ENCODE measurements at places on chromosomes 11 and 22.

GRCh38 chr11:69119190-69119589, 36.5 kb upstream of the SMIM38 start:
- no peak for DNase-seq

DNA sequence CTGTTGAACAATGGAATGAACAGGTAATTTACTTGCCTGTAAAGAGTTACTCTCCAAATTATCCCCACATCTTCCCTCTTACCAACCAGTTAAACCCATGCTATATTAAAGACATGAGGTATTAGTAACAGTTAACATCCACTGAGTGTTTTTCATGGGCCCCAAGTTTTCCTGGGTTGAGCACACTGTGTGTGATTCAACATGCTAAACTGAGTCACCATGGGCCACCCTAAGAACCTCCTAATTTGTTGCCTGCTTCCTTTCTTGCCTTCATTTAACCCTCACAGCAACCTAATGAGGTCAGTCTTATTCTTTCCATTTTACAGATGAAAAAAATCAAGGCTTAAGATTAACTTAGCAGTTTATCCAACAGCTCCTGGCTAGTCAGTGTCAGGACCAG, 51.0 kb downstream of the GALNT18 start:
- no peak for DNase-seq

DNA sequence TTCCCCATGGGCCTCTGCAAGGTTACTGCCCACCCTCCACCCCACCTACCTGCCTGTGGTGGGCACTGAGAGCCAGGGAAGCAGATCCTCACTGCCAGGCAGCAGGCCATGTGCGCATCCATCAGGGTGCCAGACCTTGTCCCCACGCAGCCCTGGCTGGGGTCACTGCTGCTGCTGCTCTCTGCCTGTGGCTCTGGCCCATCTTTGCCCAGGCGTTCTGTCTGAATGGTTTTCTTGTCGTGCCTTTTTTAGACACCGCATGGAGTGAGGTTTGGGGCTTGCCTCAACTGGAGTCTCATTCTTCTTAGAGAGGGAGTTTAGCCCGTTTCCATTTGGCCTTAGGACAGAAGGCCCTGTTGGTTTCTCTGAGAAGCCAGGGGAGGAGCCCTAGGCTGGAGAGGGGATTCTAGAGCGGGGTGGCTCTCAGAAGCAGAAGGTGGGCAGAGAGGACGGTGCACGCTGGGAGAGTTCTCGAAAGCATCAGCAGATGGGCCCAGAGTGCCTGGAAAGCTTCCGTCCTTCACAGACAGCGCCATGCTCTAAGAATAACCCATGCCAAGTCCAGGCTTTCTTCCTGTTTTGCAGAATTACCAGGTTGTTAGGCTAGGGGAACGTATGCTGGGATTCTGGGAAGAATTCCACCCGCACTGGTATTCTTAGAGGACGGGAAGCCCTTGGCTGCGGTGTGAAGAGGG, 8.1 kb downstream of the TANGO2 start:
- DNase-seq: no peak

DNA sequence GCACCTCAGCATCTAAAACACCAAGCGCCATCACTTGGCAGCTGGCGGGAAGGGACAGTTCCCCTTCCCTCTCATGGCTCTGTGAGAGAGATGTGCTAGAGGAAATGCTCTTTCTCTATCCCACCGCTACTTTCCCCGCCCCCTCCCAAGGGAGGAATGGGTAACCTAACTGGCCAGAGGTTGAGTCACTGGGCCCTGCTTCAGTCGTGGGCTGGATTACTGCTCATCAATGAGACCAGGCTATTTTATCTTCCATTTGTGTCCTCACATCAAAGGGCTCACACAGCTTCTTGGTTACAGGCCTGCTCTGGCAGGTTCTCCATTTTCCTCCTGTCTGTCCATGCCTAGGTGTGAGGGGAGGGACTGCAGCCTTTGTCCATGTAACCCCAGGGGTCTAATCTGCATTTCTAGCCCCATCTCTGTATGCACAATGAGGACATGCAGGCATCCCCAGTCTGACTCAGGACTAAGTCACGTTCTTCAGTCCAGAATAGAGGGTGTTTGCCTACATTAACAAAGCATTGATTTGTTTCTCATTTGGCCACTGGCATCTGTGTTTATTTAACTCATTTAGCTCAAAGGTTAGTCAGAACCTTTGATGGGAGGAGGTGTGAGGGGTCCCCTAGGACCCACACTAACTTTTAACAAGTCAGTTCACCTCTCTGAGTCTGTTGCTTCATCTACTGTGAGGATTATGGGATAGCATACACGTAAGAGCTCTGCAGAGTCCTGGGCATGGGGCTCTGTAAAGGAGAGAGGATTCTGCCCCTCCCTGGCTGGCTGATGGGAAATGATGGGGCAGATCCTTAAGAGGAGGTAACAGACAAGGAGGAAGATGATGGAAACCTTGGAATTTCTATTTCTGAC, 99.1 kb downstream of the XRRA1 start:
- DNase-seq: no peak

- DNase-seq: no peak
These were observed 22.7 kb upstream of the ACER3 start for GRCh38 chr11:76837696-76838677.

GRCh38 chr11:119460582-119460981, 37.6 kb upstream of the THY1 start:
- no peak for DNase-seq

- no peak for DNase-seq
These were observed 1.8 kb downstream of the MTMR2 start for GRCh38 chr11:95922099-95922498.

- no peak for DNase-seq
These were observed 29.8 kb downstream of the RNF141 start for GRCh38 chr11:10511181-10511621.

DNA sequence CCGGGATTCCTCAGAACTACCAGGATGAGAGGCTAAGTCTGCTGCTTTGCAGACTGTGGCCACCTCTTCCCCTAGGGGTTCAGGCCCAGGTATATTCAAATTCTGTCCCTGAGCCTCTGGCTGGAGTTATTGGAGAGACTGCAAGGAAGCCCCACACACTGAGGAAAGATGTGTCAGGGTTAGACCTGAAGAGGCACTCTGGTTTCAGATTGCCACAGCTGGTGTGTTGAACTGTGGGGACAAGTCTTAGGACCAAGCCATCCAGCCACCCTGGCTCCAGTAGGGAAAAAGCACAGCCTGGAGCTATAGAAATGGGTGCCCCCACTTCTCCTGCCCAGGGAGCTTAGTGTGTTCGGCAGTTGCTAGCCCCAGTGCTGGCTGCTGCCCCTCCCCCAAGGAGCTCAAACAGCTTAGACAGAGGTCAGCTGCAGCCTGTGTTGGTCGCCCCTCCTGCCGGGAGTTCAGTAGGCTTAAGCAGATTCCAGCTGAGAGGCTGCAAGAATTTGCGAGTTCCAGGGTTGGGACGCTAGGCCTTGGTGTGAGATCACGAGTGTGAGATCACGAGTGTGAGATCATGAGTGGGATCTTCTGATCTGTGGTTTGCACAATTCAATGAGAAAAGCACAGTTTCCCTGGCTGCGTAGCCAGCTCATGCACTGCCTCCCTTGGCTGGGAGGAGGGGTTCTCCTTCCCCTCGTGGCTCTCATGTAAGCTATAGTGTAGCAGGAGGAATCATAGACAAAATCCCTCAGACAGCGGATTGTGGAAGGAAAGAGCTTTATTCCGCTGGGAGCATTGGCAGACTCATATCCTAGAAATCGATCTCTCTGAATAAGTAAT, 552.1 kb upstream of the CHORDC1 start:
- DNase-seq: no peak

DNA sequence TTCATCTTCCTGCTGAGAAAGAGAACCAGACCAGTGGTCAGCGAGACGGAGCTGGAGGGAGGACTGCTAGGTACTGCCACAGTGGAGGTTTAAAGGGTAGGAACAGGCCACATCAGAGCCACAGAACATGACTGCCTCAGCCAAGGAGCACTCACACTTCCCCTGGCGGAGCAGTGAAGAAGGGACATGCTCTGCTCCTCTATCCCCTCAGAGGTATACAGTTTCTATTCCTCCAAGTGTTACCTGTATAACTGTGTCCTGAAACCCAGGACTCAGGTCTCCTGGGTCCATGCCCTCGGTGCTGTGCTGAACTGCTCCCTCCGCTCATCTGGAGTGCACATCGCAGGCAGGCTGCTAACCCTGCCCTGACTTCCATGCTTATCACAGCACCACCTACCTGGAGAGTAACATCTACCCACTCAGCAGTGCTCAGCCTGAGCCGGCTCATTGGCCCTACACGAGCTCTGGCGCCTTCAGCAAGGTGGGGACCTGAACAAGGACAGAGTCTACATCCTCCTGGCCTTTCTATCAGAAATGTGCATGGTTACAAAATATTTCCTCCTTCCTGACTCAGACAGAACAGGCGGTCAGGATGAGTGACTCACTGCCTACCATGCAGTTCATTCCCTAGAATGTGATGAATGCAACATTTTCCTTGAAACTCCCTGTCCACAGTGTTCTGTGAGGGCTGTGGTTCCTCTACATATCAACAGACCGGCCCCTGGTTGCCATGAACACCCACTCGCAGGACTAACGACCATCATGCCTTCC, 52.9 kb downstream of the C11orf58 start:
- DNase-seq: no peak

DNA sequence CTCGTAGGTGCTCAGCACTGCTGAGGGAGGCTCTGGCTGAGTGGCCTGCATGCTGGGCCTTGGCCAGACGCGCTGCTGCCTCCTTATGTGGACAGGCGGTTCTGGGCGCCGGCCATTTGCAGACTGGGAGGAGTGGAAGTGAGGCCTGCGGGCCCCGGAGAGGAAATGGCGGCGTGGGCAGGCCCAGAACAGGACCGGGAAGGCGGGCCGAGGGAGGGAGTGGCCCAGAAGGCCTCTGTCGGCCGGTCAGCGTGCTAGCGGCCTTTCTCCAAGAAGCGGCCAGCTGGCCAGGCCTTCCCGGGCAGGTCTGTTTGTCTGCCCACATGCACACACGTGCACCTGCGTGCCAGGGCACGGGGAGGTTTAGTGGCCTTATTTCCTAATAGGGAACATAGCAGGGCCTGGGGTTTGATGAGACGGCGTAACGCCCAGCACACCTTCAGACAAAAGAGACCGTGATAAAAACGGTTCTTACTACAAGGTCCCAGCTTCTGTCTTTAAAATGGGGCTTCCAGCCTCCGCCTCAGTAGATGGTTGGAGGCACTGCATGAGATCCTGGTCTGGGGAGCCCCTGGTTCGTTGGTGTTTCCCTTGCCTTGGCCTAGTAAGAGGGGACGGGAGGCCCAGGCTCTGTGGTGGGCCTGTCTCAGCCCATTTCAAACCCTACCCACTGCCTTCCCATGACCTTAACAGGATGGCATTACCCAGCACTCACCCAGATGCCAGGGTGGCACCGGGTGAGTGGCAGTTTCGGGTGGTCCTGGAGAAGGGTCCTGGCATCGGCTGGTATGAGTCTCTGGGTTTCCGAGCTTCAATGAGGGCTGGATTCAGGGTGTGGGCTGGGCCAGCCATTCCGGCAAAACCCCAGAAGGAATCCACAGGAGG, 65.1 kb upstream of the PPARA start:
- no peak for DNase-seq

DNA sequence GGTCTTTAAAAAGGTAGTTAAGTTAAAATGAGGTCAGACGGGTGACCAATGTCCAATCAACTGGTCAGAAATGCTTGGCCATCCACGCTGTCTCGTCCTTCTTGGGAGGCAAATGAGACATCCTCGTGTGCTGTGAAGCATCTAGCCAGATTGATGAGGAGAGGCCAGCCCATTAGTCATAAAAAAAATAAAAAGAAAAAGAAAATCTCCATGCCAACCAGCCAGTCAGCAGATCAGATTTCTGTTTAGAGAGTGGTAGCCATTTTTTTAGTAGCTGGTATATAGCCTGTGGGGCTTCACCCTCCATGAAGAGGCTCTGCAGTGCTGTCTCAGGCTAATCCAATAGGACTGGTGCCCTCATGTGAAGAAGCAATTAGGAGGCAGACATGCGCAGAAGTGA, 343.1 kb upstream of the SYN3 start:
- no peak for DNase-seq

GRCh38 chr11:45655347-45655756, 10.1 kb downstream of the CHST1 start:
- peak; percentile 52 for DNase-seq

GRCh38 chr22:26398741-26399153, 30.3 kb upstream of the ASPHD2 start:
- DNase-seq: peak; percentile 10

- DNase-seq: no peak
These were observed 16.0 kb upstream of the DKK3 start for GRCh38 chr11:12024254-12024926.

GRCh38 chr11:114738954-114739353, 60.6 kb downstream of the NXPE2 start:
- DNase-seq: no peak

DNA sequence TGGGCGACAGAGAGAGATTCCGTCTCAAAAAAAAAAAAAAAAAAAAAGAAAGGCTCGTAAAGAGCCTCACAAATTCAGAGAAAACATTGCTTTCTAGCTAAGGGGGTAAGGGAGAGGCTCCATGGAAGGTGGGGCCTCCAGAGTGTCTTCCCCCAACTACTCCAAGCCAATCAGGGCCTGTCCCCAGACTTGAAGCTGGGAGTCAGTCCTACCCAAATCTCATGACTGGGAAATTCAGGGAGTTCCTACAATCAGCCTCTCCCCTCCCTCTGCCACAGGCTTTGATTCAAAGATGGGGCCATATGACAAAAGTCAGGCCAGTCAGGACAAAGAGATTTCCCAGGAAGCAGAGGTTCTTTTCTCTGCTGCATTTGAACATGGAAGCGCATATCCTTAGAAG, 63.0 kb upstream of the NUP160 start:
- no peak for DNase-seq

DNA sequence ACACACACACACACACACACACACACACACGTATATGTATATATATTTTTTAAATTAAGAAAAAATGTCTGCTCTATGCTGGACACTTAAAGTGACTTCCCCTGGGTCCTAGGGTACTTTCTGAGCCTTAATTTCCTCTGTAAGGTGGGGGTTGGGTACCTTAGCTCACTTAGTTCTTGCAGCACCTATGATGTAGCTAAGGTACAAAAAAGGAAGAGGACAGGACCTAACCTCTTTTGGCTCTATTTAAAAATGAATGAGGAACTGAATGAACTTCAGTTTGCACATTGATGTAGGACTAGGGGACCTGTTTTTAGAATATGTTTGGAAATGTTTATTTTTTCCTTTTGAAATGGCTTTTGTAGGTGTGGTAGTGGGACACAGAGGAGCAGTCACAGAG, 11.1 kb downstream of the SREBF2 start:
- DNase-seq: no peak
